Stimulated activated CD8-positive, alpha-beta memory T cell treated with anti-CD3 and anti-CD28 coated beads, Interleukin-15, amount 100 ng/mL, for 24 hours (primary cell): ENCODE measurements at places on chromosomes 11 and 22.

- DNase-seq, result no peak
Measured at GRCh38 chr11:69368119-69368880, 74.3 kb downstream of the MYEOV start.

DNA sequence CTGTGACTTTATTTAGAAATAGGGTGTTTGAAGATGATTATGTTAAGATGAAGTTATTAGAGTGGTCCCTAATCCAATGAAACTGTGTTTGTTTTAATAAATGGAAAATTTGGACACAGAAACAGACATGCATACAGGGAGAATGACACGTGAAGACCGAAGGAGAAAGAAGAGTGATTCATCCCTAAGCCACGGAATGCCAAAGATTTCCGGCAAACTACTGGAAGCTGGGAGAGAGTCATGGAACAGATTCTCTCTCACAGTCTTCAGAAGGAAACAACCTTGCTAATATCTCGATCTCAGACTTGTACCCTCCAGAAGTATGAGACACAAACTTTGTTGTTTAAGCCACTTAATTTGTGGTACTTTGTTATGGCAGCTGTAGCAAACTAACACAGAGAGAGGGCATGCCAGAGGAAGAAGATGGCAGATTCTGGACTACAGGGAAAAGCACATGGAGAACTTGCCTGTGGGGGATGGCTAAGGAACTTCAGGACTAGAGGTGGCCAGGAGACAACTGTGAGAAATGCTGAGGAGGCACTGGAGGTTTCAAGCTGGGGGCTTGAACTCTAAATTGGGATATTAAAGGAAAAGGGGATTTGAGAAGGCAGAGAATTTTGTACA, 733.5 kb upstream of the CCDC90B start:
- DNase-seq, result no peak

GRCh38 chr11:47950396-47950795, 30.0 kb upstream of the PTPRJ start:
- DNase-seq, result no peak

GRCh38 chr11:93905384-93905783, 55.0 kb upstream of the VSTM5 start:
- no peak for DNase-seq

DNA sequence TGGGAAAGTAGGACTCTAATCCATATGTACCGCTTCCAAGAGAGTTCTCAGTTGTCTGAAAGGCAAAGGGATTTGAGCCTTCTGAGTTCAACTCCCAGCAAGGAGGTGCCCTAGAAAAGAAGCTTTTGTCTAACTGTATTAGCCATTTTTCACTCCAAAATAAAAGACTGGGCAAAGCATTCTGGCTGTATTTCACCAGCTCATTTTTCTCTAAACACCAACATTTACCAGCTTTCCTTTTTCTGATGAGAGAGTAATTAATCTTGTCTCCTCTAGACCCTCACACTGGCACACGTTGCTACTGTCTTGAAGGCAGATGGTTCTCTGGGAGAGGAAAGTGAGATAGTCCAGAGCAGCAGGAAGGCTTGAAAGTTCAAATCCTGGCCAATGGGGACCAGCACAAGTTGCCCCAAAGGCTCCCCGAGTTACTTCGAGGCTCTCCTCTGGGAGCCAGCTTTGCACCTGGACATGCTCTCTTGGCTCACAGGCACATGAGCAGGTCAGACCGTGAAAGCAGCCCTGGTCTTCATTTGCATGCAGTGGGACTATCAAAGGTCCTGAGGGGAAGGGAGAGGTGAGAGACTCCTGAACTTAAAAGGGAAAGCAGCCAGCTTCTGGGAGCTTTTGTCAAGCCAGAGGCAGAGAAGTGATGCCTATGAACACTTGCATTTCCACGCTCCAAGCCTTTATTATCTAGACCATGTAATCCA, 100.0 kb downstream of the NTM start:
- DNase-seq, result no peak

DNA sequence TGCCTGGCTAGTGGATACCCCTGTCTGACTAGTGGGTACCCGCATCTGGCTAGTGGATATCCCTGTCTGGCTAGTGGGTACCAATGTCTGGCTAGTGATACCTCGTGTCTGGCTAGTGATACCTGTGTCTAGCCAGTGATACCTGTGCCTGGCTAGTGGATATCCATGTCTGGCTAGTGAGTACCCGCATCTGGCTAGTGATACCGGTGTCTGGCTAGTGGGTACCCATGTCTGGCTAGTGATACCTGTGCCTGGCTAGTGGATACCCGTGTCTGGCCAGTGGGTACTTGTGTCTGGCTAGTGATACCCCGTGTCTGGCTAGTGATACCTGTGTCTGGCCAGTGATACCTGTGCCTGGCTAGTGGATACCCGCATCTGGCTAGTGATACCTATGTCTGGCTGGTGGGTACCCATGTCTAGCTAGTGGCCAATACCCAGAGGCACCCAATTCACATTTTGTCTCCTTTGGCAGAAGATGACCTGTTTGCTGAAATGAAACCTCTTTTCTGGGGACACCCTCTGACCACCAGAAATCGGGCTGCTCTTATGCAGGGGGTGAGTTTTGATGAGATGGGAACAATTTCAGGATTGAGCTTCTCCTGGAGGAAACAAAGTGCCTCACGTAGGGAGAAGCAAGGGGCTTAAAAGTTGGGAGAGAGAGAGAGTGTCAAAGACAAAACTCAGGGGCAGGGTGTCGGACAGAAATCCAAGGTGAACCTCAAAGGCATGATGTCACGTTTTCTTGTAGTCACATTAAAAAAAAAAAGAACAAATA, 63.4 kb downstream of the SMIM38 start:
- DNase-seq, result no peak
